ENCODE measurements at places on chromosomes 5 and 9.
A peak's percentile ranks its signal among the peaks of the same experiment; 100 is the strongest.

GRCh38 chr5:169764018-169764378 lies 126.9 kb downstream of the DOCK2 start:
- no peak for DNase-seq

DNA sequence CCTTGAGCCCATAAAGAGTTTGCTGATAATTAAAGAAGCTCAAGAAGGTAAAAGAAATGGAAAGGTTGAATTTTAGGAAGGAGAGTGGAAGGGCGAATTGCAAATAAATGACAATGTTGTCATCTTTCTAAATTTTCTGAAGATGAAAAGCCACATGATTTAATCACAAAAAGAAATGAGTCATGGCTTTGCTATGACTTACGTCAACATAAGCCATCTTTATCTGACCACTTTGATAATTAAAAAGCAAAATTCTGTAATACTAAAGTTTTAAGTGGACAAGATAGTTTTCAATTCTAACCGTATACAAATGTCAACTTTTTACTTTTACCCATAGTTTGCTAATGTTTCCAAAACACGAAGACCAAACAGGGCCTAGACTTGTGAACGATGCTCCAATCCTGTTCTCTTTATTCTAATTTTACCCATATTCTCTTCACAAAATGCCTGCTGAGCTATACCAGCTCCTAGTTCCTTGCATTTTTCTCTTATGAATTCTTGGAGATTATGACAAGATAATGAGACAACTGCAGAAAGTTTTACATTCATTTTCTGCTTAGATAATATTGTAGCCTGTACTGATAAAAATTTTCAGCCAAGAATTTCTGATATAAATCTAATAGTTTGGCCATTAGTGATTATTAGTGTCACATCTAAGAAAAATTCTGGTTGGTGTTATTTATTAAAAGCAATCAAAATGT lies 21.8 kb upstream of the PRUNE2 start:
- no peak for DNase-seq

GRCh38 chr9:19162956-19163355 lies 35.7 kb upstream of the PLIN2 start:
- no peak for DNase-seq

- no peak for DNase-seq
Measured at GRCh38 chr5:80277191-80277590, 21.3 kb upstream of the SERINC5 start.

DNA sequence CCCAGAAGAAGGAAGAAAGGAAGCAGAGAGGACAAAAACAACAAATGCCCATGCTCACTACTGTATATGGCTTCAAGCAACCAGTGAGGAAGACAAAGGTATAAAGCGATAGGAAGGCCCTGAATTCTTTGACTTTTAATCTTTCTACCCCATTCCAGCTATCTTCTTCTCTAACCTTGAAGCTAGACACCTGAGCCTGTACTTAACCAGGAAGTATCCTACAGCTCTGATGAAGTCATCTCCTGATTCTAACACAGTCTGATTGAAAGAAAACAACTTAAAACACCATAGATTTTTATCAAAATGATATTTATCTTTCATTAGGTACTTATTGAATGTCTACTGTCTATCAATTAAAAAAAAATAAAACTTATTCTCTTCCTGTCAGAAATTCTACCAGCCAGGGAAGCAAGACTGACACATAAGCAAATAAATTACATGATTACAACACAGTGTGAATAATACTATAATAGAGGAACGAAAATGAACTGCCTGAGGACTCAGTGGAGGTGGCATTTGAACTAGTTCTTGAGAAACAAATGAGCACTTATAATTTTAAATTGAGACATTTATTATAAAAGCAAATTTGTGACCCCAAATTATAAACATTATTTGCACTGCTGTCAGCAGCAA lies 123.3 kb upstream of the ELL2 start:
- DNase-seq, result no peak

DNA sequence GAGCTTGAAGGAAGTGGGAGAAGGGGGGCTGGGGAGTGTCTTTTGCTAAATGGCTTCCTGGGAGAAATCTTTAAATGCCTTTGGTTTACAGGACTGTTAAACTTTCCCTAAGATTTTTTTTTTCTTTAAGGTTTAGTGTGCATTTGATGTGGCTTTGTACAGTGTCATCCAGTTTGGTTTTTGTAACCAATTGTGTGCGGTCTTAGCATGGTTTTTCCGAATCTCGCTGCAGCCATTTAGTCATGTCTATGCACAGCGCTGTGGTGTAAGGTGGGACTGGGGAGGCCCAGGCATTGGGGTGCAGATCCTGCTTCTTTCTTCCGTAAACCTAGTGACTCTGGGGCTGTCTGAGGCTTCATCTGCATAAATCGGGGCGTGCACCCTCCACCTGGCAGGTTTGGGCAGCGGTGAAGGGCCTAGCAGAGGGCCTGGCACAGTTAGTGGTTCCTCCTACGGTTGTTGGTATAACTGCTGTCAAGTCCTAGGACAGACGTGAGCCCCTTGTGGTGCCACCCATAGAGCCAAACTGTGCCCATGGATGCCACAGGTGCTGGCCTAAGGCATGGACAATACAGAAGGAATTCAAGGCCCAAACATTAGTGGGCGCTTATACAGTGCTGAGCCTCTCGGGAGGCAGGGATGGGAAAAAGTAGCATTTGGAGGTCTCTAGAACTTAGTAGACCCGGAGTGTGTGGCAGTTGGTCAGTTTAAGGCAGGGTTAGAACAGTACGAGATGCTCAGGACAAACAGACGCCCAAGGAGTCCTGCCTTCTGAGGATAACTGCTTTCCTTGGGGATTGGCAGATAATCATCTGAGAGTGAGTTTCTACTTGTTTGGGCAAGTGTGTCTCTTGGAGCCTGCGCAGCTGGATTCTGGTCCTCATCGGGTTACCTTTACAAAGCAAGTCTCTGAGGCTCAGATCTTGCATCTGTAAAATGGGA lies 1.5 kb downstream of the PRRC2B start:
- DNase-seq, result no peak

GRCh38 chr5:149478761-149479160 lies 72.5 kb downstream of the CSNK1A1 start:
- no peak for DNase-seq

DNA sequence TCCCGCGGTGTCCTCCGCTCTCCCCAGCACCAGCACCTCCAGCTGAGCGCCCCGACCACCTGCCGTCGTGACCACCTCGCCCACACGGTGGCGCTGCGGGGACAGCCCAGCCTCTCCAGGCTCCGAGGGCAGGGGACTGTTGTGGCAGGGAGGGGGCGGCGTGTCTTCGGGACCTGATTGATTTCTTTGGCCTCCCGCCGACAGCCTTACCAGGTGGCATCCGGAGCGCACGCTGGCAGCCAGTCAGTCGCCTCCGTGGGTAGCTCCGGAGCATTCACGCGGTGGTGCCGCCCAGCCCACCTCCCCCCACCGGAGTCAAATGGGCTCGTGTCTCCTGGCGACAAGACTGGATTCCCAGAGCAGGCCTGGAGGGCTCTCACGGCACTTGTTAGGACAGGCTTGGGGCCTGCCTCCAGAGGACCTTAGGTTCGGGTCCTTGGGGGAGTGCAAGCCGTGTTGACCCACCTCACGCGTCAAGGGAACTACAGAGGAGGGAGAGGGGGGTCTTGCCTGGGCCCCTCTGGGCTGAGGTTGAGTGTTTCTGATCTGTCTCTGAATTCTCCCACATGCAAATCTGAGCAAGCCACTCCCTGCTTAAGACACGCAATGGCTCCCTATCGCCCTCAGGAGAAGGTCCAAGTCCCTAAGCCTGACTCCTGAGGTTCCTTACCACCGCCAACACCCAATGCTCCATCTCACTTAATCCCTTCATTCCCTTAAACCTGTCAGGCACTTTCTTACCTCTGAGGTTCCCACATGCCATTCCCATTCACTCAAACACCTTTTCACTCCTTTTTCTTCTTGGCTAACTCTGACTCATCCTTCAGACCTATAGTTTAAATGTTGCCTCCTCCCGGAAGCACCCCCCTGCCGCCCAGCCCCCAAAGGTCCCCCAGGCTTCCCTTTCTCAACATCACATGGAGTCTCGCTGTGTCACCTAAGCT lies 51.2 kb upstream of the GGTA1 start:
- peak; percentile 73 for DNase-seq

DNA sequence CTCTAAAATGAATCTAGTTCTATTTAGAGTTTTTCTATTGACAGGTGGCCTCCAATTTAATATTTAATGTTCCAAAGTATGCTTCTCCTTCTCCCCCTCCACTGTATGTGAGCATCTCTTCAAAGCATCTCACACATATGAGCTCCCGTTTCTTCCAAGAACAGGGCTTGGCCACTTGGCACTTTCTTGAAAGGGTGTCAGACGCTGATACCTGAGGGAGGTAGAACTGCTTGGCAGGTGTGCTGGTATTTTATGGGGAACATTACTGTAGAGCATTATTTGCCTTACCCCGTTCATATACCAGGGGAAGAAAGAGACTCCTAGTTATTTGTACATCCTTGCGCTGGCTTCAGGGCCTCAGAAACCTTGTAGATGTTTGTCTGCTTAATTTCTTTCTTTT lies 1.9 kb downstream of the RCL1 start:
- no peak for DNase-seq

DNA sequence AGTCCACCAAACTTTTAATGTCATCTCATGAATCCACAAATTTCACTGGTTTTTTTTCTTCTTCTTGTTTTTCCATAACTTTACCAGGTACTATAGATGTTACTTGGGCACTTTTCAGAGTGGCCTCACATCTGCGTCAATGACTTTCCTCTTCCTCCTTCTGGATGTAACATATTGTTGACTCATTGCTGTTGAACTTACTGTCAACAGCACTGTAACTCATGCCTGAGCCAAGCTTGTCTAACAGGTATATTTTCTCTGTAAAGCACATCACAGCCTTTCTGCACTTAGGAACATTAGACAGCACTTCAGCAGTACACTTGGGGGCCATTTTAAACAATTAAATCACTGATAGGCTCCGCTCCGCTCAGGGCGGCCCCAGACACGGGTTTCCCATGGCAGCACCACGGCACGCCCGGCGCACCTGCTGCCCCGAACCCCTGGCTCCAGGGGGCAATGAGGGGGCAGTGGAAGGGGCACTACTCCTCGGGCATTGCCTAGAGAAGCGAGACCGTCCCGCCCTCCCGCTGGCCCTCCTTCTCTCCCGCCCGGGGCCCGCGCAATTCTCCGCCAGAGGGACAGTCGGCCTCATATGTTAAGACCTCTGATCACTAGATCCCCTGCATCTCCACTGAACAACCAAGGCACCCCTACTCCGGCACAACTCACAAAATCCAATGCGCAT lies 41.9 kb upstream of the SPATA31C2 start:
- DNase-seq, result no peak

GRCh38 chr9:75161116-75161857 lies 73.0 kb downstream of the OSTF1 start:
- no peak for DNase-seq

GRCh38 chr5:10825897-10826644 lies 65.0 kb upstream of the DAP start:
- no peak for DNase-seq

- no peak for DNase-seq
Measured at GRCh38 chr5:134758176-134758503, 439 bp upstream of the DDX46 start.

- DNase-seq, result no peak
Measured at GRCh38 chr9:116370556-116370955, 217.0 kb downstream of the PAPPA start.

GRCh38 chr9:93254806-93255493 lies 71.0 kb downstream of the WNK2 start:
- peak; percentile 33 for DNase-seq

DNA sequence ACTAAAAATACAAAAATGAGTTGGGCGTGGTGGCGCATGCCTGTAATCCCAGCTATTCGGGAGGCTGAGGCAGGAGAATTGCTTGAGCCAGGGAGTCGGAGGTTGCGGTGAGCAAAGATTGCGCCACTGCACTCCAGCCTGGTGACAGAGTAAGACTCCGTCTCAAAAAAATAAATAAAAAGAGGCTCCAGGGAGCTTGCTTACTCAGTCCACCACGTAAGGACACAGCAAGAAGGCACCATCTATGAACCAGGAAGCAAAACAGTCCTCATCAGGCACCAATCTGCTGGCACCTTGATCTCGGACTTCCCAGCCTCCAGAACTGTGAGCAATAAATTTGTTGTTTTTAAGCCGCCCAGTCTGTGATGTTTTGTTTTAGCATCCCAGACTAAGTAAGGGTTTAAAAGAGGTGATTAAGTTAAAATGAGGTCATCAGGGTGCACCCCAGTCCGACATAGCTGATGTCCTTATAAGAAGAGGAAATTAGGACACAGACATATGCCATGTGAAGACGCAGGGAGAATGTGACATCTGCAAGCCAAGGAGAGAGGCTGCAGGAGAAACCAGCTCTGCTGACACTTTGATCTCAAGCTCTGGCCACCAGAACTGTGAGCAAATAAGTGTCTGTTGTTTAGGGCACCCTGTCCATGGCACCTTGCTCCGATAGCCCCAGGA lies 45.9 kb downstream of the C9orf50 start:
- DNase-seq, result no peak

DNA sequence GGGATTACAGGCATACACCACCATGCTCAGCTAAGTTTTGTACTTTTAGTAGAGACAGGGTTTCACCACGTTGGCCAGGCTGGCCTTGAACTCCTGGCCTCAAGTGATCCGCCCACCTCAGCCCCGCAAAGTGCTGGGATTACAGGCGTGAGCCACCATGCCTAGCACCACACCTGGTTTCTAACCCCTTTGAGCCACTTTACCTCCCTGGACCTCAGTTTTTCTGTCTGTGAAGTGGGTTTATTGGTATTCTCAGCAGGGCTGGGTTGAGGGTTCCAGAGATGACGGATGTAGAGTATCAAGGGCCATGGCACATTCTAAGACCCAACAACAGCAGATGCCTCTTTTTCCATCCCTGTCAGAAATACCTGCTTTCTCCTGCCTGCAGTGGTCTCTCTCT lies 38.6 kb downstream of the AMBP start:
- no peak for DNase-seq

GRCh38 chr9:106869458-106869857 lies 6.5 kb downstream of the ZNF462 start:
- no peak for DNase-seq

- no peak for DNase-seq
Measured at GRCh38 chr9:111678293-111678692, 16.9 kb downstream of the GNG10 start.

DNA sequence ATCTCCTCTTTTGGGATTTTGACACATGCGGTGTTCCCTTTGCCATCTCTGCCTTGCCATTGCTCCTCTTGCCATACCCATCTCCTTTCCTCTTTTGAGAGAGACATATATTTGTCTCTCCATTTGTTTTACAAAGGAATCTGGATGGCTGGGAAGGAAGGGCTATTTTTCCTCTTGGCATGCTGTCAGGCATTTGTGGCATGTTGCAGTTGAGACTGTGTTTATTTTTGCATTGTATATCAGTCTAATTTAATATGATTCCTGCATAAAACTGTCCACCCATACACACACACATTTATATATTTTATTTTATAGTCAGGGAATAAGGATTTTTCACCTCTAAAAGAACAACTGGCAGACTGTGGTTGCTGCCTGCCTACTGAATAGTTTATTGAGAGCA lies 1105.8 kb upstream of the SEMA6A start:
- no peak for DNase-seq

GRCh38 chr5:101390151-101390908 lies 487.2 kb upstream of the ST8SIA4 start:
- peak; percentile 48 for DNase-seq

GRCh38 chr5:178304016-178304415 lies 71.4 kb upstream of the PHYKPL start:
- DNase-seq, result no peak

All from globus pallidus (tissue), 1 donor.